ENCODE measurements at places on chromosomes 3 and 15. TPM values are rescaled to one million over a fixed set of nuclear protein-coding genes. Genes with fewer than 3 reads are reported as not detected.

DNA sequence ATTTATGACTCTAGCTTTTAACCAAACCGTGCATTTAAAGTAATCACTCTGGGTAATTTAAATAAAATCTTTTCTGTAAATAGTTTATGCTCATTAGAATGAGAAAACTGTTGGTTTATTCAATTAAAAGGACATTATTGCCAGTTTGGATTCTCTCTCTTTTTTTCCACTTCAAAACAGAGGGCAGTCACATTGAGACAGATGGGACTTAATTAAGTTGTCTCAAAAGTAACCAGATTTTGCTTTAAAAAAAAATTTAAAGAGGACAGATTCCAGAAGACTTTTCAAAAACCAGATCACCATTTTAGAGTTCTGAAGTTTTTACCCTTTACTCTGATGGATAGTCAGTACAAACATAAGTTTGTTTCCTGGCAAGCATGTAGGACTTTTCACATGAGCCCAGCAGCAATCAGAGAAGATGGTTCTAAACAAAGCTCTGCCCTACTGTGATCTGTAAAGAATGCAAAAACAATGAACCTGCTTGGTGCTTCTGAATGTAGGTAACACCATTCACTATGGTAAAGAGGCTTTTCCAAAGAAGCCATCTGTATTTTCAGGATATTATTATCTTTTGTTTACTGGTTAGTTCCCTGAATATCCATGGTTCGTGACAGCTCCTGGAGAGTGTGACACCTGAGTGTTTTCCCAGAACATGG, 136.2 kb downstream of the LRTM1 start:
- no peak for DNase-seq

DNA sequence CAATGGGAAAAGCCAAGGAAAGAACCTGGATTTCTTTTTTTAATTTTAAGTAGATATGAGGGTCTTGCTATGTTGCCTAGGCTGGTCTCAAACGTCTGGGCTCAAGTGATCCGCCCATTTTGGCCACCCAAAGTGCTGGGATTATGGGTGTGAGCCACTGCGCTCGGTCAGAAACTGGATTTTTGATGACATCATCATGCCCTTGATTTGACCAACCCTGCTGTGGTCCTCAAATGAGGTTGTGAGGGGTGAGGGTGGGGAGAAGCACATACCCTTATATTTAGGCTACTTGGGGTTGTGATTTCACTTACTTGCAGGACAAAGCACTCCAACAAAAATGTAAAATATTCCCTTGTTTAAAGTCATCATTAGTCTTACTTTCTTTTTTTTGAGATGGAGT, 70.4 kb downstream of the C3orf38 start:
- no peak for DNase-seq

The DUOXA2 gene
- total RNA-seq = not detected

- DNase-seq = peak; percentile 65
Observed at GRCh38 chr3:107264888-107265287, 112.4 kb upstream of the CCDC54 start.

The P3H2 gene
- 51.8 TPM for total RNA-seq

The CCDC13 gene
- 0.64 TPM for total RNA-seq

DNA sequence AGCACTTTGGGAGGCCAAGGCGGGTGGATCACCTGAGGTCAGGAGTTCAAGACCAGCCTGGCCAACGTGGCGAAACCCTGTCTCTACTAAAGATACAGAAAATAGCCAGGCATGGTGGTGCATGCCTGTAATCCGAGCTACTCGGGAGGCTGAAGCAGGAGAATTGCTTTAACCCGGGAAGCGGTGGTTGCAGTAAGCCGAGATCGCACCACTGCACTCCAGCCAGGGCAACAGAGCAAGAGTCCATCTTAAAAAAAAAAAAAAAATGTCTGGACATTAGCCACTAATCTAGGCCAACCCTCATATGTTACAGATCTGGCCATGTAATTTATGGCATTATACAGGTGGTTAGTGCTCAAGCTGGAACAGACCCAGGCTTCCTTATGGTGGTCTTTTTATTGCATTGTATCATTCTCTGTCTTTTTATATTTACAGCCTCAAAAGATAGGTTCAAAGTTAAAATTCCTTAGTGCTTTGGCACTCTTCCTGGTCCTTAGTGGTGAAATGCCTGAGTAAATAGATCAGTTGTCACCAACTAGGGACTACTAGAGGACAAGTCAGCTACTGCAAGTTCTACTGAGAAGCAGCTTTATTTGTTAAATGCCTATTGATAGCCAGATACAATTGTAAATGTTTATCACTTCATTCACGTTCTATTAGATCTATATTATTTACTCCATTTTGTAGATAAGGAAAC, 16.0 kb downstream of the STARD9 start:
- peak; percentile 34 for DNase-seq

The ARRDC4 gene
- total RNA-seq = 18.4 TPM

GRCh38 chr15:55914446-55914845, 79.0 kb downstream of the NEDD4 start:
- peak; percentile 42 for DNase-seq

The PTPRG gene
- total RNA-seq = 41.0 TPM
